ENCODE measurements at places on chromosomes 3 and 15. TPM values are rescaled to one million over a fixed set of nuclear protein-coding genes. Genes with fewer than 3 reads are reported as not detected.

Gene CDHR4
- 0.99 TPM for total RNA-seq

DNA sequence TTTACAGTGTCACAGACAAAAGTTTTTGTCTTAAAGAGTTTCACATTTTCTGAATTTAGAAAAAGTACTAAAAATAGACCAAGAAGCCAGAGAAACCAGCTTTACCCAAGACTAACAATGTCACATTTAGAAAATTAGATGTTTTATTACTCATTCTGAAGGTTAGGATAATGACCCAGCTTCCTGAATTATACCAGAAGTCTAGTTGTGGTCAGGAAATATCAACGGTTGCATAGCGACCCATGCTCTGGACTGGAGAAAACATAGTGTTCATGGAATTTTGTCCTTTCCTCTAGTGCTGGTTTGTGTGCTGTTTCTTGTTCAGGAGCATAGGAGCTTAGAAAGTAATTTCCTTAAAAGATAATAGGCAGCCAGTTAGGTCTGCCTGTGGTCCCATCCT lies 59.0 kb downstream of the DPPA2 start:
- no peaks in the 10 kb centered on the region for H3K27me3 ChIP-seq
- no peak overlapping the region for H3K27ac ChIP-seq
- no peaks in the 10 kb centered on the region for H3K36me3 ChIP-seq

DNA sequence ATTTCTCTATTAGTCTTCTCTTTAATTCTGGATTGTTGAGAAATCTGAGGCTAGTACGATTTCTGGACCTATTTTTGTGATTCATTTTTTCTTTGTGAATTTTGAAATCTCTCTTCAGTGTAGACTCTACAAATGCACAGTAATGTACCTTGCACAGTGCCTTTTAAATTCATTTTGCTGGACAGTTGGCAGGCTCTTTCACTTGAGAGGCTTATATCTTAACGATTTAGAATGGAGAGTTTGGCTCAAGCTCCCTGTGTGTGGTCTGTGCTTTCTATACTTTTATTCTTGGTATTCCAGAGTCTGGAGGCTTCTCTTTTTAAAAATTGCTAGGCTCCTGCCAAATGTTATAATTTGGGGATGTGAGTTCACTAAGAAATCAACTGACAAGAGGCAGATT lies 8.8 kb downstream of the CRYBG3 start:
- peaks cover 65% of the 10 kb centered on the region for H3K4me1 ChIP-seq
- H3K4me3 ChIP-seq = no peak overlapping the region
- no peaks in the 10 kb centered on the region for H3K36me3 ChIP-seq
- no peaks in the 10 kb centered on the region for H3K27me3 ChIP-seq
- no peak overlapping the region for H3K27ac ChIP-seq

- no peak overlapping the region for H3K27ac ChIP-seq
- H3K4me1 ChIP-seq = peaks cover 15% of the 10 kb centered on the region
These were observed 443.0 kb upstream of the ADAMTS9 start for GRCh38 chr3:65130782-65131181.
